NCI-H460 (cell line): ENCODE measurements at places on chromosomes 1 and 21. TPM values are rescaled to one million over a fixed set of nuclear protein-coding genes. Genes with fewer than 3 reads are reported as not detected.

DNA sequence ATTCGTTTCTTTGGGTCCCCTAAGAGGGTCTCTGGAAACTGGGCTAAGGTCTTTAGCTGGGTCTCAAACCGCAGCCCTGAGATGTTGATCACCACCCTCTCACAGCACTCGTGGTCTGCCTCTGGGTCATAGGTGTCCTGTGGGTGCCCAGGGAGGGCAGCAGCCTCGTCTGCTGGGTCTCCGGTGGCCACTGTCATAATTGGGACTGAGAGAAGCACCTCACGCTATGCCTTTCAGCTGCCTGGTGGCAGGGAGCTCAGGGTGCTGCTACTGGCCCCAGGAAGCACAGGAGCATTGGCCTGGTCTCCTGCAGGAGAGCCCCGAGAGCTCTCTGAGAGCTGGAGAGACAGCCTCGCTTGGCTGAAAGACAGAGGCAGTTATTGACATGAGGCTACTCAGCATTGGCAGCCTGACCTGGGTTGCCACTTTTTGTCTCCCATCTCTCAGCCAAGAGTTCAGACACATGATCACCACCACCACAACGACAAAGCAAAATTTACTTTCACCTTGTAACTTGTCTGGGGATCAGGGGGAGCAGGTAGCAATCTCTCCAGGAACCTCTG, 1.5 kb downstream of the KCNA2 start:
- DNase-seq: no peak

DNA sequence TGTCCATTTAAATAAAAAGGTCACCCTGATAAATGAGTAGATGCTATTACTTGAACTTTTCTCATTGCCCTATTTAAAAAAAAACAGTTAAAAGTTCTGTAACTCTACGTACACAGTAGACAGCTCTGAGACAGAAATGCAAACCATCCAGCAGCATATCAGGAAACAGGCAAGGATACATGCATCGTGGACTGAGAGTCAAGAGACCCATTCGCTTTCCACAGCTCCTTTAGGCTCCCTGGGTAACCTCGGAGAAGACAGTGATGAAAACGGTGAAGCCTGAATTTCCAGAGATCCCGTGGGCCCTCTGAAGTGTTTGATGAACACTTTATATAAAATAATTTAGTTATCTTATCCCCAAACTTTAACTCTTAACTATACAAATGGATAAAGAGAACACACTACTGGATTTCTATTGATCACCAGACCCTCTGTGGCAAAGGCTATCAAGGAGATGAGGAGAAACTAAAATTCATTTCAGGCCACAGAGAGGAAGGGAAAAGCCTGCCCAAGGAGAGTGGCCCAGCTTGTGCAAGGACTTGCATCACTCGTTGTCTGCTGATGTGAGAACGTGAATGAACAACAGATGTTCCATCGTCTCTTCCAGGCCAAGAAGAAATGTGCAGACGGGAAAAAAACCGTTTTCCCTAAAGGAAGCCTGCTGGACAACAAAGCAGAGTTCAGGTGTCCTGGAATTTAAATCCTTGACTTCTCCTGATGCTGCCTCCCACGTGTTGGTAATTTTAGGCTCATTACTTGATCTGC, 131.0 kb downstream of the TGFBR3 start:
- no peak for DNase-seq

Gene SKI
- 5.6 and 9.1 TPM in 2 replicates for total RNA-seq

- DNase-seq: no peak
These were observed 15.2 kb downstream of the GPR161 start for GRCh38 chr1:168121401-168122011.

- no peak for DNase-seq
These were observed 171.9 kb upstream of the USP25 start for GRCh38 chr21:15557925-15558324.

GRCh38 chr21:9008636-9009035, 1512.7 kb upstream of the TPTE start:
- DNase-seq: no peak

DNA sequence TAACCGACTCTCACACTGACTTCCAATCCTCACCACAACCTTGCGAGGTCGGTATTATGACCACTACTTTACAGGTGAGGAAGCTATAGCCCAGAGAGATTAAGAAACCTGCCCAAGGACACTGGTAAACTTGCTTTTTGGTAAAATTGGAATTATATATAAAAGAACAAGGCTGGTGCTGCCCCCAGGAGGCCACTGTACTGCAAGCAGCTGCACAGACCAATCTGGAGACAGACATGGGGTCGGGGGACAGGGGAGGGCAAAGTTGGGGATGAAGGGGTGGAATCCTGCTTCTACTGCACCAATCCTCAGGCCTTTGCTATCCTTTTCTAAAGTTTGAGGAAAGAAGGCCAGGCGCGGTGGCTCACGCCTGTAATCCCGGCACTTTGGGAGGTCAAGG, 280.8 kb downstream of the SPATA17 start:
- no peak for DNase-seq

Gene SELP
- total RNA-seq: not detected in 2 replicates

Gene AMY2A
- not detected in 2 replicates for total RNA-seq

DNA sequence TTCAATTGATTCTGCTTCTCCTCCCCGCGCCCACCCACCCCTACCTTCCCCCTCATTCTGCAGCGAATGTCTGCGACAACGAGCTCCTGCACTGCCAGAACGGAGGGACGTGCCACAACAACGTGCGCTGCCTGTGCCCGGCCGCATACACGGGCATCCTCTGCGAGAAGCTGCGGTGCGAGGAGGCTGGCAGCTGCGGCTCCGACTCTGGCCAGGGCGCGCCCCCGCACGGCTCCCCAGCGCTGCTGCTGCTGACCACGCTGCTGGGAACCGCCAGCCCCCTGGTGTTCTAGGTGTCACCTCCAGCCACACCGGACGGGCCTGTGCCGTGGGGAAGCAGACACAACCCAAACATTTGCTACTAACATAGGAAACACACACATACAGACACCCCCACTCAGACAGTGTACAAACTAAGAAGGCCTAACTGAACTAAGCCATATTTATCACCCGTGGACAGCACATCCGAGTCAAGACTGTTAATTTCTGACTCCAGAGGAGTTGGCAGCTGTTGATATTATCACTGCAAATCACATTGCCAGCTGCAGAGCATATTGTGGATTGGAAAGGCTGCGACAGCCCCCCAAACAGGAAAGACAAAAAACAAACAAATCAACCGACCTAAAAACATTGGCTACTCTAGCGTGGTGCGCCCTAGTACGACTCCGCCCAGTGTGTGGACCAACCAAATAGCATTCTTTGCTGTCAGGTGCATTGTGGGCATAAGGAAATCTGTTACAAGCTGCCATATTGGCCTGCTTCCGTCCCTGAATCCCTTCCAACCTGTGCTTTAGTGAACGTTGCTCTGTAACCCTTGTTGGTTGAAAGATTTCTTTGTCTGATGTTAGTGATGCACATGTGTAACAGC, 339.9 kb downstream of the NTNG1 start:
- no peak for DNase-seq

DNA sequence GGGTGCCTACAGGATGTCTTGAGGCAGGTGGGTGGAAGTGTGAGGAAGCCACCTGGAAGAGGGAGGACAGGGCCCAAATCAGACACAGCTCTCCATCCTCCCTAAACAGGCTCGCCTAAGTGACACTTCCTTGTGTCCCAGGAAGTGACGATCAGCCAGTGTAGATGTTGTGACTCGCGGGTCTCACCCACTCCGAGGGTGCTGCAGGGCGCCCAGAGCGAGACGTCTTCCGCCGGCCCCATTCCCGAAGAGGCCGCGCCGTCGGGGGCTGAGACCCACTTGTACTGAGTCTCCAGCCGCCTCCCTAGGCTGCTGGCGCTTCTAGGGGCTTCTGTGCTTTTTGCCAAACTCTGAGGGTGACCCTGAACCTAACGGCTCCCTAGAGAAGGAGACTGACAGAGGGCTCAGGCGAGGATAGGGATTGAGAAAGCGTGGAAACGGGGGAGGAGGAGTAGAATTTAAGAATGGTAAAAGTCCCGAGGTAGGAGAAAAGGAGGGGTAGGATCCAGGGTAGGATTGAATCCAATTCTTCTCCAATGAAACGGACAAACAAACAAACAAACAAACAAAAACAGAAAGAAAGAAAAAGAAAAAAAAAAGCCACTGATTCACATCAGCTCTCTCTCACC, 543 bp upstream of the MARK1 start:
- peak; percentile 16 for DNase-seq

Gene IKBKE
- 1.6 and 2.5 TPM in 2 replicates for total RNA-seq

Gene SORT1
- total RNA-seq: 1.6 and 3.0 TPM in 2 replicates

GRCh38 chr1:185821612-185822385, 87.6 kb downstream of the HMCN1 start:
- DNase-seq: peak; percentile 19

- DNase-seq: no peak
These were observed 125.2 kb upstream of the KCNJ6 start for GRCh38 chr21:38041493-38041892.

DNA sequence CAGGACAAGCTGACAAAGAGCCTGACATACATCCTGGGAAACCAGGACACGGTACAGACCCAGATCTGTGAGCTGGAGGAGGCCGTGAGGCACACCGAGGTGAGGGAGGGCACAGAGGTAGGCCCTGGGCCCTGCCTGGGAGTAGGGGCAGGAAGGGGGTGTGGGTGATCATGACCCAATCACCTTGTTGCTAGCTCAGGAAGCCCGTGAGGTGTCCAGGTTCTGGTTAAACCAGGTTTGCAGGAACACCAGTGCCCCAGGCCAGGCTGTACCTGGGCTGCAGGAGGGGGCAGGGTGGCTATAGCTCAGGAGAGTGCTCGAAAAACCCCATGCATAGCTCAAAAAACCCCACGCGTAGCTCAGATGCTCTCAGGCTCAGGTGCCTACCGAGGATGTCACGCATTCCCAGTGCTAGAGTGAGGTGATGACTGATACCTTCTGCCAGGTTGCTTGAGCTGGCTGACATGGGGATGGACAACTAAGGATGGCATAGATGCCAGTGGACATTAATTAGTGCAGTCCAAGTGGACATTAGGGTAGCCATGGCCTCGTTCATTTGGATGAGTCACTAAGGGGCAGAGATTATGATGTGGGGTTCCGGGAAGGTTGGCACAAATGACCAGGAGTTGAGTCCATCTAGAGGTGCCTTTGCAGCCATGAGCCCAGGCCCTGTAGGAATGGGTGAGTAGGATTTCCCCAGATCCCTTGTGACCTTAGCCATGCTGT, 3.7 kb downstream of the TRIM46 start:
- no peak for DNase-seq

Gene CHD5
- 0.30 TPM in 1 of 2 replicates, not detected in the other for total RNA-seq

- DNase-seq: no peak
These were observed 132.0 kb upstream of the CTTNBP2NL start for GRCh38 chr1:112264010-112264409.

DNA sequence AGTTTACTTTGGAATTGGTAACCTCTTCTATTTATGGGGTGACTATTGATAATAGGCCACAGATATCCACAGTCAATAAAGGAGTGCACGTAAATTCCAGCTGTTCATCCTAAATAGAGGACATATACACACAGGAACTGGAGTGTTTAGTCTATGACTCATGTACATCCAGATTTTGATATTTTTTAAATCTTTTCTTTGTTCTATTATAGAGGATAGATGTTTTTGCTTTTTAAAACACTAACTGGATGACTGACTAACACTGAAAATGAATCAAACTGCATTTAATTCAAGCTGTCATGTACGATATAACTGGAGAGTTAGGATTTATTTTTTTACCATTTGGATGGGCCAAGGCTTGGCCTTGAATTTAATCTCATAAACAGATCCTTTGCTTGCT, 45.9 kb downstream of the RGL1 start:
- DNase-seq: no peak

GRCh38 chr1:151613282-151613780, 1.5 kb downstream of the SNX27 start:
- no peak for DNase-seq

Gene RXRG
- not detected in 2 replicates for total RNA-seq

DNA sequence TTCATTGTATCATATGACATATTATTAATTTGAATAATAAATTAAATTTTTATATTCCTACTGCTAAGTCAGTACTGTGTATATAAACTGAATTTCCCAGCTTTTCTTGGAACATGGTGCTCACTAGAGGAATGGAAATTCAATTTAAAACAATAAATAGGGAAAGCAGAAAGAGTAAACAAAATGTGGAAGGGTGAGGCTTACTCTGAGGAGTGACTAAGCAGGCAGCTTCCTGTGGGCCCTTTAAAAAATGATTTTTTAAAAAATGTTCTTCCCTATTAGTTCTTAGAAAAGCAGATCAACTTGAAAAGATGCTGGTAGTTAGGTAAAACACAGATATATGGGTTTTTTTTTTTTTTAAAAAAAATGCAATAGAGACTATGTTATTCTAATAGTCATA, 49.5 kb upstream of the S1PR1 start:
- DNase-seq: no peak

Gene ASH1L
- total RNA-seq: 42.7 and 46.5 TPM in 2 replicates

DNA sequence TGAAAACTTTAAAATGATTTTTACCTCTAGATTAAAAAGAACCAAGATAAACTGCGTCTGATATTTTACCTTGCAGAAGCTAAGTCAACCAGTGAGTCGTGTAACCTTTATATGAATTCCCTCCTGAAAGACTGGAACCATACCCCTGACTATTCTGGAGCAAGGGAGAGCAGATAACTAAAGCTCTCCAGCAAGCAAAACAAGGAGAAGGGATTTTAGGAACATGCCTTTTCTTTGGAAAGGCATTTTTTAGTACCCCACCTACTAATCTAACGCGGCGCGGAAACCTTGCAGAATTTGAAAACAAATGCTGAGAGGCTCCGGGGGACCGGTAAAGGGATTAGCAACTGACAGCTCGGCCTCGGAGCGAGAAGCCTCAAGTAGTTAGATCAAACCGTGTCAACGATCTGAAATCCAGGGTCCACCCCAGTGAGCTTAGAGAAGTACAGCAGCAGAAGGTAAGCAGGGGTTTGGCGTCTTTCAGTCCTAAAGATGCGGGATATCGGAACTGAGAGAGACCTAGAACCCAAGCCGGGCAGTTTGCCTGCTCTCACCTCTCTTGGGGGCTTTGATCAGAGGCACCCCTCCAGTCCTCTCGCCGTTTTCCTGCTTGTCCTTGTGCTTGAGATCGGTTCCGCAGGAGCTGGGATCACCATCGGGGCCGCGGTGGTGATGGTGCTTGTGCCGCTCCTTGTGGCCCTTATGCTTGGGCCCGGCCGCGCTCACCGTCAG, 954 bp downstream of the RSBN1 start:
- DNase-seq: no peak

DNA sequence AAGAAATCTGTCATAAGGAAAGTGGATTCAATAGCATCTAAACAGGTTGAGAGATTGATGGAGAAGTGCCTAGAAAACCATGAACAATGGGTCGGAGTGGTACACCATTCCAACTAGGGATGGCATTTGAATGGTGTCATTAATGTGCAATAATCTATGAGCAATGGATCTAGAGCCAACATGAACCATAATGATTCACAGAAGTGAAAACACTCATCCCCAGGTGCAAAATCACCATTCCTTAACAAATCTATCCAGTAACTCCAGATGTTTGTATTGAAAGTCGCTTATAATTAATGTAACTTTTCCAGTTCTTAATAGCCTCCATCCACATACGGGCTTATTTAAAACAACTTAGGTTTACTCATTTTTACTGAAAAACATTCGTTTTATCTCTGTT, 201.3 kb upstream of the ADGRL4 start:
- DNase-seq: no peak

Gene WDR26
- 48.1 and 52.6 TPM in 2 replicates for total RNA-seq

- no peak for DNase-seq
These were observed 3.3 kb upstream of the IL23R start for GRCh38 chr1:67162954-67163353.

Gene OMA1
- 14.4 and 17.5 TPM in 2 replicates for total RNA-seq

Gene KCNK2
- 14.7 and 16.4 TPM in 2 replicates for total RNA-seq
